CD4-positive, alpha-beta T cell treated with Interleukin-12 subunit alpha and Interleukin-12 subunit beta, for 1 hour (primary cell): ENCODE measurements at places on chromosomes 4 and X.
A peak's percentile ranks its signal among the peaks of the same experiment; 100 is the strongest.

- no peak for DNase-seq
Observed at GRCh38 chrX:112043997-112044396, 38.6 kb downstream of the TRPC5 start.

DNA sequence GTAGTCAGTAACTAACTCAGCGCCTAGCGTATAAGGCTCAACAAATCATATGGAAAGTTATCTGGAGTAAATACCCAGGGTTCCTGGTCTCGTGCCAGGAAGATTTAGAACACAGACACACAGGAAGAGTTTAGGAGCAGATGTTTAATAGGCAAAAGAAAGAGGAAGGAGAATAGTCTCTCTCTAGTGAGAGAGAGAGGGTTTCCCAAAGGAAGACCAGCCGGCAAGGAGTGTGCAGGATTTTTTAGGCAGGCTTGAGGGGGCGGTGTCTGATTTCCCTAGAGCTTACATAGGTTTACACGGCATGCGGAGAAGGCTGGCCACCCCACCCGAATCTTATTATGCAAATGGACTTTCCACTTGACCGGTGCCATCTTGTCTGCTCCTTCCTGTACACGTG, 284.0 kb upstream of the FRG1 start:
- DNase-seq, result no peak

DNA sequence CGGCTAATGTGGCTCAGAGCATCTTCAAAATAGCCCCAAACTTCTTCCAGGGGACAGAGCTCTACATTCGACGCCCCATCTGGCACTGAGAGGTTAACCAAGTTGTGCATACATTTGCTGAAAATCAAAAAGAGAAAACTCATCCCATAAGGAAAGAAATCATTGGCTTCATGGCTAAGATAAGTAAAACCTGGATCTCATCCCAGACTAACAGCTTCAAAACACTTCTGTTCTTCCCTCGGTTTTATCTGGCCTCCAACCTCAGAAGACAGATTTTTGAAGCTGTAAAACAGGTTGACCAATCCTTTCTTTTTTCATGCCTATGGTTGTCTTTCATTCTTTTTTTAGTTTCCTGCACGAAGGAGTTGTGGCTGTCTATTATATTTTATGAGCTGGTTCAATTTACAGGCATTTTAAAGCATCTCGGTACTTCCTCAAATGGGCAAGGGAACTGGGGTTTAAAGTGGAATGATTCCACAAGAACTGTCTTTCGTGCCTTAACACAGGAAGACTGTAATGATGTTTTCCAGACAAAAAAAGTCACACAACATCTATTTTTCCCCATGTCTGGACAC, 107.6 kb downstream of the DLG3 start:
- no peak for DNase-seq

- DNase-seq, result peak; percentile 19
Observed at GRCh38 chr4:15651676-15652075, 3.5 kb downstream of the FBXL5 start.

GRCh38 chrX:105483011-105483410, 262.5 kb upstream of the TEX13A start:
- no peak for DNase-seq

GRCh38 chr4:143286701-143287571, 49.7 kb upstream of the GAB1 start:
- no peak for DNase-seq

- DNase-seq, result no peak
Observed at GRCh38 chrX:32137525-32137924, 1065.7 kb upstream of the FTHL17 start.
